ENCODE measurements at places on chromosomes 6 and 20. TPM values are rescaled to one million over a fixed set of nuclear protein-coding genes. Genes with fewer than 3 reads are reported as not detected.

Gene CTAGE9
- total RNA-seq, result not detected

Gene VSX1
- total RNA-seq, result not detected

Gene TUBB1
- not detected for total RNA-seq

Gene PRPH2
- total RNA-seq, result 0.34 TPM

Gene DNAH8
- not detected for total RNA-seq
